NCI-H1092 treated with DMSO at 0.1 percent for 48 hours (cell line): ENCODE measurements at places on chromosomes 11 and 22.

- DNase-seq: no peak
These were observed 620.7 kb upstream of the ARHGAP42 start for GRCh38 chr11:100066399-100066798.

DNA sequence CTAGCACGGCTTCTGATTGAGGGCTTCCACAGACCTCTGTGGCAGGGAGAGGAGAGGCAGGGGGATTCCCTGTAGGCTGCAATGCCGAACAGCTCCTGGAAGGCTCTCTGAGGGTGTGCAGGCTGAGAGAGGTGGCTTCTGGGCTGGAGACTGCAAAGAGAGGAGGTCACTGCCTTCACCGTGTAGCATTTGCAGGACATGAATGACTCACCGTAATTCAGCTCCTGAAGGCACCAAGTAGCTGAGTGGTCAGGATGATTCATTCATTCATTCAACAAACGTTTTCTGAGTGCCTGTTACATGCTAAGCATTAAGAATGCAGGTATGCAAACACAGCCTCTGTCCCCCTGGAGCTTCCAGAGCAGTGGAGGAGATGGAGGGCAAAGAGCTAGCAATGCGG lies 18.0 kb upstream of the EIF3D start:
- DNase-seq: no peak

- DNase-seq: no peak
These were observed 4.1 kb downstream of the LRRC56 start for GRCh38 chr11:541433-541885.

DNA sequence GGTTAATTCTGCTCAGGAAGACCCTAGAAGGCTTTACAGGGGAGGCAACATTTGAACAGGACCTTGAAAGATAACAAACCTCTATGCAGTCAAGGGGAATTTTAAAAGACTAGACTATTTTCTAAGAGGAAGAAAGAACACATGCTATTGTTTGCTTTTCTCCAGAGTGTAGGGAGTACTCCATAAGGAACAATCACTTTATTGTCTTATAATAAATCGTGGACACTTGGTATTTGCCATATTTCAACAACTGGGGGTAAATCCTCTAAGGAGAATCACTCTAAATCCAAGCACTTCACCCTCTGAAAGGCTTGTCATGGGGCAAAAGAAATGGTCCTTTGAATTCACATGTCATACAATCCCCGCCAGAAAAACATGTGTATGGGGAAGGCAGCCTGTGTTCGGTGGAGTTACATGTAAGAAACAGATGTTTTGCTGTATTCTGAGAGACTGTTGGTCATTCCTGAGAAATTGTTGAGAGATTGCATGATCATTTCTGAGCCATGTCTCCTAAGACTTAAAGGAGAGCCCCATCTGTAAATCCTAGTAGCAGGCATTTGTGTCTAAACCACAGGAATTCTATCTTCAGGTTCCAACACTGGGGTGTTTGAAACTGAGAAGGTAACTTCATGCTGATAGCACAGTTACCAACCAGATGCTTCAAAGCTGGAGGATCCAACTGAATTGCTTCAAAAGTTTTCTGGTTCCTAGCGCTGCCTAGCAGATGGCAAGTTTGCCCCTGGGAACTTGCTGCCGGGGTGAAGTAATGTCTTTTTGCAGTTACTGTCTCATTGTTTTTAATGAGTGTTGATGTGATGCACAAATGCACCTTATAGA lies 66.8 kb downstream of the FZD4 start:
- no peak for DNase-seq

DNA sequence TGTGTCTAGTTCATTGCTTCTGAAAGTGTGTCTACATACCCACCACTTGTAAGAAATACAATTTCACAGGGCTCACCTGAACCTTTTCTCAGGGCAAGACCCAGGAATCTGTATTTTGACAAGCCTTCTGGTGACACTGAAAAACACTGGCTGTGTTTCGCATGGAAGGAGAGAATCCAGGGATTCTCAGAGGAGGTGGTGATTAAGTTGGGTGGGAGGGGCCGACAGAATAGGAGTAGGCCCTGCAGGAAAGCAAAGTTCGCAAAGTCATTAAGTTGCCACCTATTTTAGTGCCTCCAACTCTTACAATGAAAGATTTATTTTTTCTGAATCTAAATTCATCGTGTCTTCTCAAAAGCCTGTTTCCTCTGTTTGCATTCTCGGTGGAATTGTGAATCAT lies 186.8 kb downstream of the FAT3 start:
- DNase-seq: no peak

DNA sequence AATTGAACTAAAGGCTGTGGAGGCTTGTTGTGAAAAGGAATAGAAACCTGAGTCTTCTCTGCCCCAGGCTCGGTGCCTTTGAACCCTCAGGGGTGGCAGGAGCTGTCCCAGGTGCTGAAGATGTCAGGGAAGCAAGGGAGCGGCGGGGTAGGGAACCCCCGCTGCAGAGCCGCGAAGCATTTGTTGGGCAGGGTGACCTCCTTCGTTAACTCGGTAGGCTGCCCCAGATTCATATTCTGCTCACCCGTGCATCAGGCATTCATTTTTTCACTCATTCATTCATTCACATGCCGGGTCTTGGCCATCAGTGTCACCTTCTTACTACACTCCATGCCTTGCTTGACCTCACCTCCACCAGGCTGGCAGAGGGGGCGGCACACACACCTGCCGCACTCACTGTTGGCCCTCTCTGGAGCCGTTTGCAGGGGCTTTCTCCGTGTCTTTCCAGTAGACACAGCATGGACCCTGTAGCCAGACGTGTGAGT lies 618.9 kb downstream of the BRD1 start:
- DNase-seq: no peak

- peak; percentile 56 for DNase-seq
These were observed 58.8 kb downstream of the MCM5 start for GRCh38 chr22:35458547-35459422.

- DNase-seq: peak; percentile 36
These were observed 59.6 kb upstream of the PAX6 start for GRCh38 chr11:31870609-31871309.

- no peak for DNase-seq
These were observed 215.3 kb downstream of the BARX2 start for GRCh38 chr11:129590753-129591475.

- DNase-seq: no peak
These were observed 61.3 kb downstream of the BCL2L13 start for GRCh38 chr22:17699696-17700340.

DNA sequence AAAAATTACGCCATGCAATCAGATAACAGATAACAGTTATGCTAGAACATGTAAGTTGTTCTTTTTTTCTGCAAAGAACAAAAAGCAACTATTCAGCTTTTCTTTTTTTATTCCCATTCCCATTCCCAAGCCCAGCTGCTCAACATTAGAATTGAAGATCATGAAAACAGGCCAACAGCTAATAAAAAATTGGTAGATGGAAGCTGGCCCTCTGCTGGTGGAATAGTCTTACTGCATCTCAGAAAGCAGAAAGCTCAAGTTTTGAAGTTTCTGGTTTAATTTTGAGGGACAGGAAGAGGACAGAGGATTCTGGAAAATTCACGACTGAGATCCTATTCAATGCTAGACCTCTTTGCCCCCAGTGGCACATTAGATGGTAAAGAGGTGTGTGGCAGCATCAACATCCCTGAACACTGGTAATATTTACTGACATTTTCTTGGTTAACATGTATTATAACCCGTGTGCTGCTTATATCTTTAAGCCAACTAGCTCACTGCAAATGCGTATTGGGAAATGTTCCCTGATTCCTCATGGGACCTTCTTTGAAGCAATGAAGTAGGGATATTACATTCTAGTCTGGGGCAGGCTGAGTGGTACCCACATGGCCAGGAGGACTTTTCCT lies 591.2 kb downstream of the OPCML start:
- DNase-seq: peak; percentile 71

GRCh38 chr11:124788521-124788920 lies 11.7 kb downstream of the MSANTD2 start:
- DNase-seq: no peak

- DNase-seq: peak; percentile 5
These were observed 15.3 kb upstream of the IL17REL start for GRCh38 chr22:50027639-50028537.

DNA sequence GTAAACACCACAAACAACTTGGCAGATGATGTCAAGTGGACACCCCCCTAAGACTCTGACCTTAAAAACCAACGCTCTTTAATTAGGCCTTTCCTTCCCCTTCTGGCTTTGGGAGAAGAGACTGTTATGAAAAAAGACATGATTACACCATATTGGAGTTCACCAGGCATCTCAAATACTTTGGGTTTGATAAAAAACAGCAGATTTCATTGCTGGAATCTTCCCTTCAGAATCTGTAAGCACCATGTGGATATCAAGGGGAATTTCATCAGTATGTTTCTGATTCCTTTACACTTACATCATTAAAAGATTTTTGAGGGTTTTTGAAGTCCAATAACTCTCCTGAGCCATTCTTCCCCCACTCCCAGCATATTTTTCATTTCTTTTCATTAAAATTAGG lies 85.6 kb downstream of the KIRREL3 start:
- DNase-seq: no peak

GRCh38 chr11:10931761-10932670 lies 74.2 kb upstream of the ZBED5 start:
- DNase-seq: peak; percentile 54

- peak; percentile 63 for DNase-seq
These were observed 159.2 kb downstream of the MSANTD4 start for GRCh38 chr11:105862736-105863367.

DNA sequence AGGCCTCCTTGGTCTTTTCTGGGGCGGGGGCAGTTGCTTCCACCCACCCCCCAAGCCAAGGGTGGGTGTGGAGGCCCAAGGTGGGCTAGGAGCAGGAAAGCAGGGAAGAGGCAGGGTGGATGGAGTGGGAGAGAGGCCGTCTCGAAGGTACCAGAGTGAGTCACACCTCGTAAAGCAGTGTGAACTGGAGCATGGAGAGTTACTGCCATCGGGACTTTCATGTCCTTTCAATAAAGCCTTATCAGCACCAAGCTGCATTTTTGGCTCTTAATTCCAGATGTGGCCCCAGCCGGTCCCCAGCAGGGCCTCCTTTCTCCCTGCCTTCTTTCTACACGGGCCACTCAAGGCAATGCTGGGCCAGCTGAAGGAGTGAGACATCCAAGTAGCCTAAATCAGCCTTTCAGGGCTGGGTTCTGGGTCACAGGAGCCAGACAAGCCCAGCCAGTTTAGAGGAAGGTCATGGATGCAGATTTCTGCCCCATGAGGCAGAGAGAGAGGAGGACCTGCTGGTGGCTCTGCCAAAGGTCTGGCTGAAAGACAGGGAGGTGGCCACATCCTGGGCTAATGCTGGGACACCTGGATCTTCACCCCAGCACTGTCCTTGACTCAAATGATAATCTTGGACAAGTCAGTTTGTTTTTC lies 59.0 kb upstream of the CD82 start:
- no peak for DNase-seq

GRCh38 chr11:8719721-8720120 lies 37.1 kb downstream of the RPL27A start:
- no peak for DNase-seq

DNA sequence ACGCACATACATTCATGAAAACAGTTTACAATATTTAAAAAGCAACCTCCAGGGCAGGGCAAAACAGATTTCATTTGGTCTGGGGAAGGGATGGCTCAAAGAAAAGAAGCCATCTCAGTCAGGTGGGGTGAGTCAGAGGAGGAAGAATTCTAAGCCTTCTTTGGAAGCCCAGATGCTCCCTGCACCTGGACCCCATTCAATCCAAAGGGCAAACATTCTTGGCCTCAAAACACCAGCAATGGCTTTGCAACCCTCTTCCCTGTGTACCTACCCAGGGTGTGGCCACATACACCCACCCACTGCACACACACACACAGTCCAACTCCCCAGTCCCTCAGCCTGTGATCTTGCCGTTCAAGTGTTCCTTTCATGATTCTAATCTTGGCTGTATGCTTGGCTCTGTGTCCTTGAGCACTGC lies 2.0 kb downstream of the KCNE3 start:
- DNase-seq: no peak

DNA sequence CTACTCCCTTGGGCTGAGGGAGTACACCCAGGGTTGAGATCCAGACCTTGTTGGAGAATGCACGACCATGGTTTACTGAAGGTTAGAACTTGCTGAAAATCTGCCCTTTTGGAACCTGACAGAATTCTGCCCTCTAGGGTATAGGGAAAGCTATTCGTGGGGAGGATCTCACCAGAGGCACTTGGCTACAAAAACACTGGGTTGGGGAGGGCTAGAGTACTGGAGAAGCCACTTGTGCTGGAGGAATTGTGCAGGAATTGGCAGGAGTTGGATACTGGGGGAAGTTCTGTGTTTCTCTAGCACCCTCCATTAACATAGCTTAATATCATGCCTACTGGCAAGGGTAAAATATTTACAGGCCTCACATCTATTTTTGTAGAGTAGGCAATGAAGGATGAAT lies 55.8 kb downstream of the PPME1 start:
- DNase-seq: no peak

DNA sequence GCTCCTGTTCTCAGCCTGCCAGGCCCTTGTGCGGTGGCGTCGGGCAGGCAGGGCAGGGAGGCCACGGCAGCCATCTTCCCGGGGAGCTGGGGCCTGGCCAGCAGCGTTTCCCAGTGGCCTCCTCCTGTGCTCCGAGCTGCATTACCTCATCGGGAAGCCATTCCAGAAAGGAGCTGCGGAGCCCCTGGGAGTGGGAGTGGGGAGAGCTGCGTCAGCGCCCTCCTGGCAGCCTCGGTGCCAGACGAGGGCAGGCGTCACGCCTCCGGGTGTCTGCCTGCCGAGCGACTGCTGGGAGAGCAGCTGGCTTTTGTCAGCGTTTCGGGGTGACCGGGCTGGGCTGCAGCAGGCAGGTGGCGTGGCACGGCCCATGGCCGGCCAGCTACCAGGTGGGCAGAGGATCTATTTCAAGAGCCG lies 30.9 kb upstream of the WNT7B start:
- DNase-seq: no peak

DNA sequence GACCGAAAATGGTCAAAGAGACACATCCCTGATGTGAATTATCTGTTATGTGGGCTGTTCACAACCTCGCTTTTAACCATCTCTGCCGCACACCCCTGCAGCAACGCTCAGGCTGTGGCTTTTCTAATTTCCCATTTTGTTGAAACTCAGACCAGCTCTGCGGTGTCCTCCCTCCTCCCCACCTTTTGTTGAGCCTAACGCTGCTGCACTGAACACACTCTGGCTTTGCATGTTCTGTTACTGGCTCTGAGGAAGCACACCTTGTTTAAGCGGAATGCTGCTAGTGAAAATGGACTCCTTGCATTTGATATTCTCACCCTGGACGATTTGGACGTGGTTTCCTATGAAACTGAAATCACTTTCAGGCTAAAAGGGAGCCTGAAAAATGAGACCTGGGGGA lies 198.5 kb upstream of the MTNR1B start:
- DNase-seq: no peak

GRCh38 chr11:128774593-128774992 lies 80.7 kb downstream of the FLI1 start:
- no peak for DNase-seq

DNA sequence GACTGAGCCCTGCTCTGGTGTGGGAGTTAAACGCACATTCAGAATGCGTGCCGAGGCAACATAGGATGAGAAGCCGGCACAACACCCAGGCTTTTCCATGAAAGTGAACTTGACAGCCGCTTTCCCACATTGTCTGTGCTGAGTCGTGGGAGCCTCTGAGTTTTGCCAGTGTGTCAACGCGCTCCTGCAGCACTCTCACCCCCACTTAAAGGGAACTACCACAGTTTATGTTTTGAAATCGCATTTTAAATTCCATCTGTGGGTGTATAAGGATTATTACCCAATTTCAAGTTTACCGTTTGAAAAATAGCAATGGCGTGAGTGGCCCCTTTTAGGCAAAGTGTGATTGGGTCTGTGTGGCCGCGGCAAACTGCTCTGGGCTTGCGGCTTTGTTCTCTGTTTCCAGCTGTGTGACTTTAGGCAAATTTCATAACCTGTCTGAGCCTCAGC lies 81.5 kb downstream of the FBLN1 start:
- no peak for DNase-seq

GRCh38 chr11:86587264-86588193 lies 84.9 kb downstream of the ME3 start:
- no peak for DNase-seq
